Left lung (tissue), 14 donors: ENCODE measurements at places on chromosomes 4 and X.

DNA sequence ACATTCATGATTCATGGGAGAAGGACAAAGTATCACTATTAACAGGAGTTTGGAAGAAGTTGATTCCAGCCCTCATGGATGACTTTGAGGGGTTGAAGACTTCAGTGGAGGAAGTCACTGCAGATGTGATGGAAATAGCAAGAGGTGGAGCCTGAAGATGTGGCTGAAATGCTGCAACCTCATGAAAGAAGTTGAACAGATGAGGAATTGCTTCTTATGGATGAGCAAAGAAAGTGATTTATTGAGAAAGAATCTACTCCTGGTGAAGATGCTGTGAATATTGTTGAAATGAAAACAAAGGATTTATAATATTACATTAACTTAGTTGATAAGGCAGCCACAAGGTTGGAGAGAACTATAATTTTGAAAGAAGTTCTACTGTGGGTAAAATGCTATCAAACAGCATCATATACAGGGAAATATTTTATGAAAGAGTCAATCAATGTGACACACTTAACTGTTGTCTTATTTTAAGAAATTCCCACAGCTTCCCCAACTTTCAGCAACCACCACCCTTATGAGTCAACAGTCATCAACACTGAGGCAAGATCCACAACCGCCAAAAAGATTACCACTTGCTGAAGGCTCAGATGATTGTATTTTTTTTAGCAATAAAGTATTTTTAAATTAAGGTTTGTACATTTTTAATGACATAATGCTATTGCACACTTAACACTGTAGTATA is 302.6 kb downstream of the CBLL2 start:
- no peak for DNase-seq

DNA sequence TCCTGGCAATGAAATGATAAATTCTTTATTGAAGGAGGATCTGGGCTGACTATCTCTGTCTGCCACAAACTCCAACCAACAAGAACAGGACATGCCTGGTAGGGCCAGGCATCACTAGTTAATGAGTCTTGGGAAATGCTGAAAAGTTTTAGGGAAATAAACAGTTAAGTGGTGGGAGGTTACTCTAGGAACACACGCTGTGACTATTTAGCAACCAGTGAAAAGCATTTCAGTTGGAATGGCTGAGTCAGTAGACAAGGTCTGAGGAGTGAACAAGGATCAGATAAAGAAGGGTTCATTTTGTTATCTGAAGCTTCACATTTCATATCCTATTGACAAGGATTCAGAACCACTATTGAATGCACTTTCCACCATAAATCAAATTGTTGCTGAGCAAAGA is 394.9 kb upstream of the BOD1L1 start:
- no peak for DNase-seq

GRCh38 chrX:7568130-7568529 is 274.8 kb upstream of the VCX start:
- DNase-seq, result no peak

DNA sequence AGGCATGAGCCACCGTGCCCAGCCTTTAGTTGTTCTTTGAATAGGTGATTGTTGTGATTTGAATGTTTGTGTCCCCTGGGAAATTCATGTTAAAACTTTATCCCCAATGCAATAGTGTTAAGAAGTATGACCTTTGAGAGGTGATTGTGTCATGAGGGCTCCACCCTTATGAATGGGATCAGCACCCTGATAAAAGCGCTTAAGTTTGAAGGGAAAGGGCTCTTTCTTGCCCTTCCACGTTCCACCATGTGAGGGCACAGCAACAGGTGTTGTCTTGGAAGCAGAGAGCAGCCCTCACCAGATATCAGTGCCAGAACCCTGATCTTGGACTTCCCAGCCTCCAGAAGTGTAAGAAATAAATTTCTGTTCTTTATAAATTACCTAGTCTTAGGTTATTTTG is 33.7 kb upstream of the RP2 start:
- DNase-seq, result no peak

DNA sequence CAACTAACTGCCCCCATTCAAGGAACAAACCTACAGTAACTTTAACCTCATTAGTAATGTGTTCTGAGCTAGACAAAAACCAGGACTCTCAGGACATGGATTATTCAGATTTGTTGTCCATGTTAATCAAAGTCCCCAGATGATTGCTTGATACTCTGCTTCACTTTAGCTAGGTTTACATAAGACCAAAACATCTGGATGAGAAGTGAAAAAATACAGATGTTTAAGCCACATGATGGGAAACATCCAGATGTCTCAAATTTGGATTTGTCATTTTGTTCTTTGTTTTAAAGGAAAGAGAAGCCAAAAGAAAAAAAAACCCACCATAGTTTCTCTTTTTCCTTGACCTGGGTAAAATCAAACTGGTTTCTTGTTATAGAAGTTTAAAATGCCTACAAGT is 48.5 kb upstream of the NRK start:
- no peak for DNase-seq

GRCh38 chrX:150199803-150200202 is 163.3 kb upstream of the MAMLD1 start:
- no peak for DNase-seq

- DNase-seq, result peak; percentile 33
Observed at GRCh38 chrX:17299206-17299605, 75.8 kb upstream of the NHS start.

- no peak for DNase-seq
Observed at GRCh38 chrX:71167031-71167781, 22.6 kb downstream of the NLGN3 start.

DNA sequence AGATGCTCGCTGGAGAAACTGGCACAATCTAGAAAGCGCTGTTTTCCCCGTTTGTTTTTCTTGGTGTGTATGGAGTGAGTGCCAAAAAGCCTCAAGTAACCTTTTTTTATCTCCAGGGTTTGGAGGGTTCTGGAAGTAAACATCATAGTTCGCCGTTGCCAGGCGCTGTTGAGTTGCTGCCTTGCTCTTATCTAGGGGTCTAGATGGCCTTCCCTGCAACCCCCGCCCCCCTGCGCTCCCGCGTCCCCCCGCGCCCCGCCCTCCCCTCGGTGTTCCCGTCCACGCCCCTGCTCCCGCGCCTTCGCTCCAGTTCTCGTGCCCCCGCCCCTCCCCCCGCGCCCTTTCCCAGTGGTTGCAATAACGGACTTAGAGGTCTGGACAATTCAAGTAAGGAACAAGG is 555 bp upstream of the GCNA start:
- DNase-seq, result peak; percentile 16

GRCh38 chr4:95367824-95368223 is 180.9 kb downstream of the UNC5C start:
- DNase-seq, result no peak

- no peak for DNase-seq
Observed at GRCh38 chrX:154840856-154841255, 6.4 kb upstream of the SMIM9 start.

- no peak for DNase-seq
Observed at GRCh38 chrX:53261355-53261972, 19.9 kb downstream of the IQSEC2 start.

- peak; percentile 53 for DNase-seq
Observed at GRCh38 chr4:7252051-7252450, 59.7 kb downstream of the SORCS2 start.

GRCh38 chr4:76866641-76867040 is 31.3 kb downstream of the SOWAHB start:
- DNase-seq, result no peak

DNA sequence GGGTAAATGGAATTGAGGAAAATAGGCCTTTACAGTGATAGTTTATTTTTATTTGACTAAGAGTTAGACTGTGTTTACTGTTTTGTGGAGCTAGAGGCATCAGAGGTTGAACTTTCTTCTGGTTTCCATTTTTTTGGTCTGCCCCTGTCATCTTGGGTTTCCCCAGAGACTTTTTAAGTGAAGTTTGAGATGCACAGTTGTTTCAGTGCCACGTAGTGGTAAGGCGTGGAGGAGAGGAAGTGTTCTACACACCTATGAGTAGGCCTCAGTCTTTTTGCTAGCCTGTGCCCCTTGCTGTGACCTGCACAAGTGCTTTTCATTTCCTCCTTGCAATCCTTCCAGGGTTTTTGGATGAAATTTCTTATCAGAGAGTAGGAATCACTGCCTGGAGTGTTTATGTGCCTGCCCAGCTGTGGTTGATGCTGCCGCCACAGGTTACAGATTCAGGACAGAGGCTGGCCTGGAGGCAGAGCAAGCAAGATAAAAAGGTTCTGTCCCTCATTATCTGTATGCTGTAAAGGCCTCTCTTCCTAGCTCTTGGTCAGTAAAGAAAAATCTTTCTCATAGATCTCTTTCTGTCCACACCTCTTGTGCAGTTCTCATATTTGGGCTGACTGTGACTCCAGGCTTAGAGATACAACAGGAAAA is 12.5 kb upstream of the HSFX4 start:
- no peak for DNase-seq

- no peak for DNase-seq
Observed at GRCh38 chr4:172927096-172927814, 241.4 kb upstream of the GALNT7 start.

DNA sequence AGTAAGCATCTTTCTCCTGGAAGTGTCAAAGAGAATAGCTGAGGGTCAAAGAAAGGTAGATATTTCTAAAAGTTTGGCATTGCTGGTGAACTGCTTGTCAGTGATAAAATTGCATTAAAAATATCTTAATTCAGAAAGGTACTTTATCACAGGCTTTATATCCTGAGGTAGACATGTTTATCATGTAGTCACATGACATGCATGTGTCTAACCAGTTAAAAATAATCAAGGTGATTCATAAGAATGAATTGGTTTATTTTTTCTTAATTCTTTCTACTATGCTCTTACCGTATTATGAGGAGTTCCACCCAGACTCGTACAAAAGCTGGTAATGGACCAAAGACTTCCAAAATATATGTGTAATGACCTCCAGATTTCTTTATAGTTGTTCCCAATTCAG is 6.1 kb downstream of the SLC7A11 start:
- no peak for DNase-seq

- no peak for DNase-seq
Observed at GRCh38 chrX:134601240-134601765, 57.0 kb downstream of the PLAC1 start.

- DNase-seq, result no peak
Observed at GRCh38 chr4:186150926-186151325, 40.4 kb upstream of the CYP4V2 start.
